DMS79 treated with DMSO at 0.1 percent for 48 hours (cell line): ENCODE measurements at places on chromosomes 5 and 9.

- peak; percentile 46 for DNase-seq
These were observed 7.2 kb upstream of the KLHL3 start for GRCh38 chr5:137743031-137743640.

- DNase-seq = no peak
These were observed 10.3 kb downstream of the OCLN start for GRCh38 chr5:69502767-69503488.

- no peak for DNase-seq
These were observed 21.3 kb downstream of the MSANTD3 start for GRCh38 chr9:100448266-100448665.

DNA sequence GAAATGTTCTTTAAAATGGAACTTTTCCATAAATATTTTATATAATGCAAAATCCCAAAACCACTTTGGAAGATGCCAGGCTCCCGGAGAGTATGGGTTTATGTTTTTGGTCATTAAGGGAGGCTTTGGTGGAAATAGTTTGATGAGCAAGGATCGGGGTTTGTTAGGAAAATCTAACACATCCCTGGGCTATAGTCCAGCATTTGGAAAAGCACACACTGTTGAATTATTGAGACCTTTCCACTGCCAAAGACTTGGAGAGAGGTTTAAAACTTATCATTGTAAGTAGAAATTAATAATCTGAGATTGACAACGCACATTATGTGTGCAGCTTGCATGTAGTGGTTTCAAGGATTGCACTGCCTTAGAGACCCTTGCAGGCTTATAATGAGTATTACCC, 156.3 kb downstream of the PARP8 start:
- no peak for DNase-seq

- no peak for DNase-seq
These were observed 9.1 kb upstream of the MAT2B start for GRCh38 chr5:163496286-163496685.

GRCh38 chr5:891117-891836, 1.3 kb downstream of the BRD9 start:
- no peak for DNase-seq

GRCh38 chr5:98807806-98808205, 34.3 kb downstream of the RGMB start:
- no peak for DNase-seq

DNA sequence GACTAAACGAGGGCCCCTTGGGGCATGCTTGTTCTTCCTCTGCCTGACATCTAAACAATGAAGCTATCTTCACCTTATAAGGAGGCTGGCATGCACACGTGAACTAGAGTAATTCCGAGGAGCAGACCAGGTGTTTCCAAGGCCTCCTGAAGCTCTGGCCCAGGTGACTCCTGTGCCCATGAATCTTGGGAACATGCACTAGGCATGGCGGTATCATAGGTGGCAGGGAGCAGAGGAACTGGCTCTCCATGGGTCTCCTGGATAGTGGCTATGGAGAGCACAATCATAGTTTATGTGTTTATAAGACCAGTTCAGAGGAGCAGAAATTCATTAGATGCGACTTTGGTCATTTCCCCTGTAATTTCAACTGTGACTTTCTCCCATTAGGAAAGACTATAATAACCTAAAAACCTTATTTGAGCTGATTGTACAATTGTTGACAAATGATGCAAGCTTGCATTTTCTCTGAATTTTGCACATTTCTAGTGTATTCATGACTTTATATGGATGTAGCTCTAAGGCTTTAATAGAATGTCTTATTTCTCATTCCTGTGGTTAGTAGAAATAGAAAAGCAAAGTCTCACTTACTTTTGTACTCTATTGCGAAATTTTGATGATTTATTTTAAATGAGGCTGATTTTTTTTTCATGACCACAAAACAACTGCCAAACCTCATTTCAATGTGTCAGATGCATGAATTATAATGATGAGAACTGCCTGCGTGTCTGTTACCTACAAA, 135.3 kb upstream of the RPS23 start:
- no peak for DNase-seq

- DNase-seq = no peak
These were observed 2.8 kb upstream of the ENTREP1 start for GRCh38 chr9:69322256-69322655.
